ENCODE measurements at places on chromosomes 5 and 9. TPM values are rescaled to one million over a fixed set of nuclear protein-coding genes. Genes with fewer than 3 reads are reported as not detected.

GRCh38 chr5:6715758-6716628 lies 2.8 kb downstream of the TENT4A start:
- DNase-seq, result no peak

DNA sequence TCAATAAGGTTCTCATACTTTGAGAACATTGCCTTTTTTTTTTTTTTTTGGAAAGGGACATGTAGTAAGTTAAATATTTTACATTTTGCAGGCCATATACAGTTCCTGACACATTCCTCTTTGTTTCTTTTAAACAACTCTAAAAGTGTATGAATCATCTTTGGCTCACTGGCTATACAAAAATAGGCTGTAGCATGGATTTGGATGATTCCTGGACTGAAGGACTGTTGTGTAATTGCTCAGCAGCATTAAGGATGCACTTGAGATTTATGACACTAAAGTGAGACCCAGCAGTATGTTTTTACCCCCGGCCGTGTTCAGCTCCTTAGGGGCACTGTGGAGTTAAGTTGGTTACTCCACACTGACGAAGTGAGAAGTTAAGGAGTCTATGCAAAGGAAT lies 41.3 kb downstream of the VPS13A start:
- no peak for DNase-seq

- peak; percentile 70 for DNase-seq
Measured at GRCh38 chr9:35646153-35646532, 4.6 kb downstream of the SIT1 start.

- no peak for DNase-seq
Measured at GRCh38 chr9:2741441-2742158, 24.3 kb downstream of the KCNV2 start.

GRCh38 chr5:99460701-99461100 lies 531.9 kb upstream of the CHD1 start:
- DNase-seq, result no peak

GRCh38 chr5:136754216-136754615 lies 388.9 kb upstream of the TRPC7 start:
- DNase-seq, result no peak

DNA sequence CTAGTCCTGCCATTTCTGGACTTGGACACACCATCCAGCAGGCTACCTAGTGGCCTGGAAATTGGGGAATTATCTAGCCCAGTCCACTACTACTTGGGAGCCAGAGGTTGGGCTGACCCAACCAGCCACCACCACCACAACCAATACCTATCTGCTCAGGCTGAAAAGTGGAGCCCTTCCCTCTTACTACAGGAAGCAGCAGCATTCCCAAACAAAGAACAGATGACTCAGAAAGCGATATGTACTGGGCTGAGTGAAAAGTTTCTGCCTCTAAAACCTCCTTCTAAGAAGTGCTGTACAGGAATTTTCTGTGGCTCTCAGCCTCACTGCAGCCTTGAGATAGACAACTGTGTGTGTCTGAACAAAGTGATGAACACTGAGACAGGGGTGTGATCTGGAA lies 279.4 kb downstream of the CDH10 start:
- no peak for DNase-seq

Gene IL7R
- 7.8 TPM for total RNA-seq

Gene ROR2
- 3.0 TPM for total RNA-seq

GRCh38 chr5:99900302-99900852 lies 634.8 kb upstream of the FAM174A start:
- DNase-seq, result no peak

DNA sequence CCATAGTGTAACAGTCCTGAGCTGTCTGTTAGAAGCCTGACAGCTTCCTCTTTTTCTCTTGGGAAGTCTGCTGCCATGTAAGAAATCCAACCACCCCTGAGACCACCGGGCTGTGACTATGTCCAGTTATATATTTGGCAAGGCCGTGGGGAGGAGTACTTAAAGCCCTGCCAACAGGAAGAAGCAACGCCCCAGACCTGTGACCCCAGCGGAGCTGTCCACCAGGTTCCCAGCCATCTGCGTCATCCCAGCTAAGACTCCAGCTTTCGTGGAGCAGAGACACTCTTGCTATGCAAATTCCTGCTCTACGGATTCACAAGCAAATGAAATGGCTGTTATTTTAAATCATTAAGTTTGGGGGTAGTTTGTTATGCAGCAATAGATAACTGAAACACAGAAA lies 417.3 kb downstream of the TLE4 start:
- DNase-seq, result no peak

DNA sequence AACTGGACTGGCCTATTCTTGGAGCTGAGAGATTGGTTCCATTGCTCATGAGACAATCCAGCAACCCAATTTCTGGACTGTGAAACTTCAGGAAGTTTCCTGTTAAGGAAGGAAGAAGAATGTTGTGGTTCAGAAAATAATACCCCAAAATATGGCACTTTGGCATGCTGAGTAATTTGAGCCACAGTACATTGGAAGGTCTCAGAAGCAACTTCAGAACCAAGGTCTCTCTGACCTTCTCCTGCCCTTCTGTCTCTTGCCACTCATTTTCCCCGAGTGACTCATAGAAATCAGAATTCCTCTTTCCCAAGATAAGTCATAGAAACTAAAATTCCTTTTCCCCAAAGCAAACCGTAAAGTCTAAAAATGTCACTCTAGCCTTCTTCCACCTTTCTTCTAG lies 1366.1 kb downstream of the PTPRD start:
- DNase-seq, result no peak

DNA sequence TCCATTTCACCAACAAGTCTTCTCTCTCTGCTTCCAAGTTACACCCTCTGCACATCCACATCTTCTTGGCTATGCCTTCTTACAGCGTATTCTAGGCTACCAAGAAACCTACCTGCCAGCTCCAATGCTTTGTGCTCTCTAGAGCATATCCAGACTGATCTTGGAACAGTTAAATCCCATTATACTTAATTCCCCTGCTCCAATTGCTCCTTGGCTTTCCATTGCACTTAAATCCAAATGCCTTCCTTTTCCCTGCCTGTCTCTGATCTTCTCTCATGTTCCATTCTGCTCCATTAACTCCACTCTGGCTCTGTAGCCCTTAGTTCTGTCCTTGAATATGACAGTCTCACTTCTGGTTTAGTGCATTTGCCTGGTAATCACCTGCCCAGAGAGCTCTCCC lies 322.4 kb downstream of the LRRC70 start:
- DNase-seq, result no peak

Gene LCN10
- 5.5 TPM for total RNA-seq

DNA sequence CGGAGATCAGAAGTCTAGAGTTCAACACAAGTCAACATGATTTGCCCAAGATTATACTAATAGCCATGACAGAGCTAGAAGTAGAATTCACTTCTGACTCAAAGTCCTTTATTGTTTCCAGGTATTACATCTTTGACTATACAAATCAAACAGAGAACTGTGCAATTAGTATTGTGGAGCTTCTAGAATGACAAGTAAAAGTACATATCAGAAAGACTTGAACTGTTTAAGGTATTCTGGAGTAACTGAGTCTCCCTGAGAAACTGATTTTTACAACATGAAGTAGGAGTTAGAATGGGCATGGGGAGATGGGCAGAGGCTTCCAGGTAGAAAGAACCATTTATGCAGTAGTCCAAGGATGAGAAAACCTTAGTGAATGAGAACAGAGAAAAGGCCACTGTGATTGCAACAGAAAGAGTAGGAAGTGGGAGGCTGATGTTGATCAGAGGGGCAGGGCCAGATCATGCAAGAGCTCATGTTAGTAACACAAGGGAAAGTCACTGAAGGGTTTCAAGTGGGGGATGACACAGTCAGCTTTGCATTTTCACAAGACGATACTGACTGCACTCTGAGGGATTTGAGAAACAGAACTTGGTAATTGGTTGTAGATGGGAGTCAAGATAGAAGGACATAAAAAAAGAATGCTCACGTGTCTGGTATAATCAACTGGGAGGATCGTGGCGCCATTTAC lies 280.7 kb downstream of the RFX3 start:
- no peak for DNase-seq

Gene PCDHB2
- 3.8 TPM for total RNA-seq

- no peak for DNase-seq
Measured at GRCh38 chr9:127507751-127508648, 56.7 kb downstream of the LRSAM1 start.

Gene KLHL3
- total RNA-seq, result 32.8 TPM

DNA sequence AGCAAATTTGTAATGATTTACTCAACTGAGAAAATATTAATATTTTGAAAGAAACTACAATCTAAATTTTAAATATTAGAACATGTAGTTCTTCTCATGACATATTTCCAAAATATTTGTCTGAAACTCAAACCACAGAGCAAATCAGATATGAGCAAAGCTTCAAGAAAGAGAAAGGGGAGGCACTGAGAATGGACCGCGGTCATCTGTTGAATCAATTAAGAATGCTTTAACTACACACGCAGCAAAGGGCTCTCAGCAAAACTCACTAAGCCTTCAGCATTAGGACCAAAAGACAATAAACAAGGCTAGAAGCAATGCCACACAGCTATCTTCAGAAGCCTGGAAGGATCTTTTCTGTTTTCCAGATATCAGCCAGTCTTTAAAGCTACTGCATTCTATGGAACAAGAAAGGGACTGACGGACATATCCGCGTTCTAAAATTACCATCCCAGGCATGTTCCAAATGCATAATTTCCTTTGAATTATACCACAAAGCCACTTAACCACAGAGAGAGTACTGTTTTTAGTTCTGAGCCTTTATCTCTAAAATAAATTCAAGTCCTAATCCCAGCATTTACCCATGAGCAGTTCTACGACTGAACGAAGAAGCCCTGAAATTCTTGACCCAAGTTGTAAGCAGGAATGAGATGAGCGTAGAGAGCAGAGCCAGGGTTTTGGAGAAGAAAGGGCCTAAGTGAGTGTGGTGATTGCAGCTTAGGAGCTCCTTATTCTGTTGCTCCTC lies 513.5 kb downstream of the AGTPBP1 start:
- DNase-seq, result no peak

- no peak for DNase-seq
Measured at GRCh38 chr5:125257057-125257972, 510.9 kb upstream of the ZNF608 start.

Gene NCS1
- 11.7 TPM for total RNA-seq

DNA sequence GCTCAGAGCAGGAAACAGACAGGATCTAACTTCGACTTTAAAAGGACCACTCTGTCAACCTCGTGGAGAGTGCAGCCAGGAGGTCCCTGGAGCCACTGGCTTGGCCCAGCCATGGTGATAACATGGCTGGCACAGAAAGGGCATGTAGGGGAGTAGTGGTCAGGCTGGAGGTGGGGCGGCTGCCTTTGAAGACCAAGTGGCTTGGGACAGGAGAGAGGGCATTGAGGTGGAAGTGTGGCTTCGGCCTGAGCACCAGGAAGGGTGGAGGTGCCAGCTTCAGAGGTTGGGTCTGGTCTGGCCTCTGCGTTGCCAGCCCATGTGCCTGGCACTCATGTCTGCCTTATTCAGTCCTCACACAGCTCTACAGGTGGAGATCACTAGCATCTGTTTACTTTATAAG lies 270.0 kb downstream of the NSG2 start:
- no peak for DNase-seq

GRCh38 chr9:13436591-13436990 lies 157.1 kb upstream of the MPDZ start:
- no peak for DNase-seq

GRCh38 chr9:136784249-136784996 lies 6.7 kb upstream of the TMEM141 start:
- DNase-seq, result no peak

GRCh38 chr5:156634301-156634700 lies 215.8 kb upstream of the PPP1R2B start:
- no peak for DNase-seq

Gene GADD45G
- total RNA-seq, result 3.5 TPM

DNA sequence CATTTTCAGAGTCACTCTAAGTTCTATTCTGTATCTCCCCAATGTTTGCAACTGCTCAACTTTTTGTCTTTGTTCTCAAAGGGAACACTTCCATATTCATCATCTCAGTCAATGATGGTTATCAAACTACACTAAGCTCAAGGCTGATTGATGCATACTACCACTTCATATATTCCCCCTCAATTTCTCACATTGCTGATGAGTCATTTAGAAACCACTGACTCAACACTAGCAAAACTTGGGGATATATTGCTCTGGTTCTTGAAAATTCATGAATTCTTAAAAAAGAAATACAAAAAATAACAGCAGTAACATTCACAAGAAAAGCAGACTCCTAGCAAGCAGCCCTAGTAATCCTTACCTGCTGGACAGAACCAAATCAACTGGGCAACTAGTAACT lies 52.2 kb downstream of the ABHD17B start:
- no peak for DNase-seq

DNA sequence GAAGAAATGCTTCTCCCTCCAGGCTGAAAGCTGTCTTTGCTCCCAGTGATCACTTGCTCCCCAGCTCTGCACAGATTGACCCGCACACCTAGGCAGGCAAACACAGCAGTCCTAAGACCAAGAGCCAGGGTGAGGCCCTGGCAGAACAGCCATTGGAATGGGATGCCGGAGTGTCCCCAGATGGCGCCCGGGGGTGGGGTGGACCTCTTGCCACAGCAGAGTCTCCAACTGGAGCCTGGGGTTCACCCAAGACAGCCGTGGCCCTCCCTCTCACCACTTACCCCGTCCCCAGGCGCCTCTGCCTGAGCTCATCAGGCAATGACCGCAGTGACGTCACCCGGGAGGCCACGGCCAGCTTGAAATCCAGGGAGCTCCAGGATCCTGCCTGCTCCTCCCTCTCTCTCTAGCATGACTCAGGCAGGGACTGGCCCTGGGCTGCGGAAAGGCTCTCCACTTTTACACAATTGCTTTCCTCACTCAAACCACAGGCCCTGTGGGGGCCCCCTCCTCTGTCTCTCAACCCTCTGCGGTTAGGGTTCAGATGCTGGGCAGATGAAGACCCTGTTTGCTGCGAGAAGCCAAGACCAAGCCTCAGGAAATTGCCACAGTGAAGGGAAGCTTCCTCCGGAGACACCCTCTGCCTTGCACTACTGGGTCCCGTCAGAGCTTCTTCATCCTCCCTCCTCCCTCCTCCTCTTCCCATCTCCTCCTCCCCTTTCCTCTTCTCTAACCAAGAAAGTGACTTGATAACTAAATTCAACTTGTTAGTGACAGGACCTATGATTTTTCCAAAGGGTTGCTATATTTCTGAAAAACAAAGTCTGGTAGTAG lies 24.3 kb upstream of the PTGES start:
- DNase-seq, result peak; percentile 98

DNA sequence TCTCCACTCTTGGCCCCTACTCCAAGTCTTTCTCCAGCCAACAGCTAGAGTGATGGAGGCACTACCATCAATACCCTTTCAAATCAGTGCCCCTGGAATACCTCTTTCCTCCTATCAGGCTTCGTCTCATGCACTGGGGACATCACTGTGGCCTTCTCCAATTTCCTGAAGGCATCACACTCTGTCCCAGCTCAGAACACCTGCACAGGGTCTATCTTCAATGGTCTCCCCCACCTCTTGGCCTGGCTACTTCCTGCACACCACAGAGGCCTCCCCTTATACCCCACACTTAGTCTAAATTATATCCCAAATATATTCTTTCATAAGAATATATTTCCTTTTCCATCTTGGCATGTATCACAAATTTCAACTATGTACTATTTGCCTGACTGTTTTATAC lies 34.5 kb downstream of the ECPAS start:
- DNase-seq, result no peak
